Transverse colon (tissue), 4 donors: ENCODE measurements at places on chromosomes 13 and 19.

DNA sequence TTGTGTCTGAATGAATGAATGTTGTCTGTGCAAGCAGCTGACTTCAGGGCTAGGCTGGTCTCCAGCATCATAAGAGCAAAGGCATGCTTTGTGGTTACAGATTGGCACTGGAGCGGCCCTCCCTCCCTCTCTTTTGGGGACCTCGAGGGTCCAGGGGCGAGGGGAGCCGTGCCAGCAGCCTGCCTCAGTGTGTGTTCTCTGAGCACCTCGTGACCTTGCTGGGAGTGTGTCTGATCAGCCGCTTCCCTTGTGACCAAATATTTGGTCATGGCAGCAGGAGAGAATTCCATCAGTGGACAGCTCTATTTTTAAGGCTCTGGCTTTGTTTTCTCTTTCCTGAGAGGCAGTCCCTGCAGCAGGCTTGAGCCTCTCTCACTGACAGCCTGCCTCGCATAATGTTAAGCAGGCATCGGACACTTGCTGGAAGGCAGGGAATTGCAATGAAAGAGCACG is 329.7 kb downstream of the UQCRFS1 start:
- no peak overlapping the region for H3K4me3 ChIP-seq
- H3K4me1 ChIP-seq, result no peaks in the 10 kb centered on the region
- no peak overlapping the region for H3K27ac ChIP-seq
- H3K27me3 ChIP-seq, result no peaks in the 10 kb centered on the region
- no peak for DNase-seq

DNA sequence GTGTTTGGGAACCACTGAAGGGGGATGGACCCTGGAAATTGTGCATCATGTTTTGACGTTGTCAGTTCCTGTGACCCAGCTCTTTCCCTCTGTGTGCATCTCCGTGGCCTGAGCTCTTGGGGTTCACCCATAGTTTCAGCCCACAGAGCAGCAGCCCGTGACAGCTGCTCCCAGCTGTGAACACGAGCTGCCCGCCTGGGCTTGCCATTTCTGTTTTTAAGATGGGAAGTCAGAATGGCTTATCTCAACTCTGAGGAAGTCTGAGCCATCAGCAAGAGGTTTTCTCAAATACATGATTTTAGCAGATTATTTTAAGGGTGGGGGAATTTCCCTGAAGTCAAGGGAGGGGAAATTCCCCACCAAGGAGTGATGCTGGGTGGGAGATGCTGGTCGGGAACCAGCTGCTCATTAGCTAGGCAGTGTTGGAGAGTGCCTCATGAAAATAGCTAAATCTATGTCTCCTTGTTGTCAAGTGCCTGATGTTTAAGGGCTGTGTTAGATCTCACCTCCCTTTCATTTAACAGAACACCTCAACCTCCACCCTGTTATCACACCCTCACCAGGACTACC is 34.8 kb upstream of the C1QTNF9 start:
- H3K36me3 ChIP-seq, result no peaks in the 10 kb centered on the region
- H3K27ac ChIP-seq, result peak overlapping the region; percentile 2
- peaks cover 33% of the 10 kb centered on the region for H3K4me1 ChIP-seq
- H3K4me3 ChIP-seq, result no peak overlapping the region
- H3K27me3 ChIP-seq, result no peaks in the 10 kb centered on the region

GRCh38 chr19:33818411-33818810 is 21.7 kb downstream of the KCTD15 start:
- H3K4me1 ChIP-seq, result peaks cover 20% of the 10 kb centered on the region
- H3K27me3 ChIP-seq, result peaks cover 5% of the 10 kb centered on the region
- H3K36me3 ChIP-seq, result no peaks in the 10 kb centered on the region
- no peak for DNase-seq
- H3K27ac ChIP-seq, result no peak overlapping the region

GRCh38 chr13:37690361-37690760 is 91.8 kb upstream of the POSTN start:
- H3K27ac ChIP-seq, result no peak overlapping the region
- DNase-seq, result no peak
- H3K4me1 ChIP-seq, result no peaks in the 10 kb centered on the region
- no peaks in the 10 kb centered on the region for H3K27me3 ChIP-seq
- H3K36me3 ChIP-seq, result no peaks in the 10 kb centered on the region

GRCh38 chr19:934865-935479 is 9.1 kb downstream of the ARID3A start:
- H3K36me3 ChIP-seq, result no peaks in the 10 kb centered on the region
- H3K4me3 ChIP-seq, result no peak overlapping the region
- no peaks in the 10 kb centered on the region for H3K27me3 ChIP-seq
- peak overlapping the region; percentile 75 for H3K27ac ChIP-seq
- peak; percentile 86 for DNase-seq

DNA sequence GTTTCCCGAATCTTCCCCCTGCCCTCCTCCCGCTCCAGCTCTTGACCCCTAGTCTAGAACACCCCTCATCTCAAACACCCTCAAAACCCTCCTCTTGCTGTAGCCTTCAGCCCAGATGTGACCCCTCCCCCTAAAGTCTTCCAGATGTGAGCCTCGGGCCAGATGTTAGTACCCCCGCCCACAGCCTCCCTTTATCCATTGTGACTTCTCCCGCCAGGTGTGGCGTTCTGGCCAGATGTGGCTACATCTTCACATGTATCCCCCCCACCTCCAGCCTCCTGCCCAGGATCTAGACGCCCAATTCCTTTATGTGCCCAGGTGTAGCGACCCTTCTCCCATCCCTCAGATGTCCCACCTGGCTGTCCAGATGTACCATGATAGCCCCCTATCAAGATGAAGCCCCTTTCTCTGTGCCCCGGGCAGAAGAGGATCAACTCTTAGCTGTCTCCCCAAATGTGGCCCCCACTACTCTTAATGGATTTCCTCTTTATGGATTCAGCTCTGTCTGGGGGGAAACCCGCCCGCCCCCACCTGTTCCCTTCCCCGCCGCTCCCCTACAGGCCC is 517 bp upstream of the LTBP4 start:
- peaks cover 55% of the 10 kb centered on the region for H3K27me3 ChIP-seq
- no peaks in the 10 kb centered on the region for H3K36me3 ChIP-seq
- H3K4me1 ChIP-seq, result peaks cover 86% of the 10 kb centered on the region
- peak overlapping the region; percentile 51 for H3K4me3 ChIP-seq

GRCh38 chr13:97135883-97136282 is 86.2 kb upstream of the MBNL2 start:
- no peaks in the 10 kb centered on the region for H3K27me3 ChIP-seq
- DNase-seq, result no peak
- H3K4me1 ChIP-seq, result peaks cover 10% of the 10 kb centered on the region
- no peaks in the 10 kb centered on the region for H3K36me3 ChIP-seq

DNA sequence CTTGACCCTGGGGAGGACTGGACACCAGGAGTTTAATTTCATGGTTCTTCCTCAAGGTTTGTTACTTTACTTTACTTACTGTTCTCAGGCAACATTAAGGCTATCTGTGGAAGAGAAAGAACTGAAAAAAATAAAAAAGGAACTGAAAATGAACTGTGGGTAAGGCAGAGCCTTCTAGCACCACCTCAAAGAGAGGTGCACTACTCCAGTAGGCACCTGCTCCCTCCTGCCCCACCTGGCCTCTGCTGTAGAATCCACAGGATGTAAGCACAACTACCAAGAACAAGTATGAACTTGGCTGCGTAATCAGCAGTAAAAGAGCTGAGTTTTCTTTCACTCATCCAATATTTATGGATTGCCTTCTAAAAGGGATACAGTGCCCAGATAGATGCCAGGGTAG is 12.2 kb downstream of the ZNF112 start:
- no peaks in the 10 kb centered on the region for H3K27me3 ChIP-seq
- no peak for DNase-seq
- H3K36me3 ChIP-seq, result peaks cover 40% of the 10 kb centered on the region
- no peaks in the 10 kb centered on the region for H3K4me1 ChIP-seq
- H3K4me3 ChIP-seq, result no peak overlapping the region

- no peak for DNase-seq
- H3K27me3 ChIP-seq, result no peaks in the 10 kb centered on the region
Observed at GRCh38 chr13:63501702-63502101, 2086.1 kb upstream of the PCDH20 start.
